ENCODE measurements at places on chromosomes 7 and 10.

- no peak for DNase-seq
Observed at GRCh38 chr7:932651-932975, 21.9 kb downstream of the ADAP1 start.

DNA sequence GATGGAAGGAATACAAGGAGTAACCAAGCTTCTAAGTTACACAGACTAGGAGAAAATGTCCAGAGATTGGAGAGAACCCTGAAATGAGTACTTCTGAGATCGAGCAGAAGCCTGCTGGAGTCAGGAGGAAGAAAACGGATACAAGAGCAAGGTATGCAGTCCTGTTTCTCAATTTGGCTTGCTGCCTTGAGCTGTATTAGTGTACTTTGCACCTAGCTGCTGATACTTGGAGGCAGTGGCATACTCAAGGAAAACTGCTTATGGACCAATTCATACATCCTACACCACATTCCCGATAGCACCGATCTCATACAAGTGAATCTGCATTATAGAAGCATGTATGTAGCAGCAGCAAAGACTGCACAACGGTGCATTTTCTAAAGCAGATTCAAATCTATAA, 14.4 kb downstream of the PIP4K2A start:
- DNase-seq = no peak

- DNase-seq = no peak
Observed at GRCh38 chr7:21829731-21830130, 116.0 kb downstream of the CDCA7L start.

DNA sequence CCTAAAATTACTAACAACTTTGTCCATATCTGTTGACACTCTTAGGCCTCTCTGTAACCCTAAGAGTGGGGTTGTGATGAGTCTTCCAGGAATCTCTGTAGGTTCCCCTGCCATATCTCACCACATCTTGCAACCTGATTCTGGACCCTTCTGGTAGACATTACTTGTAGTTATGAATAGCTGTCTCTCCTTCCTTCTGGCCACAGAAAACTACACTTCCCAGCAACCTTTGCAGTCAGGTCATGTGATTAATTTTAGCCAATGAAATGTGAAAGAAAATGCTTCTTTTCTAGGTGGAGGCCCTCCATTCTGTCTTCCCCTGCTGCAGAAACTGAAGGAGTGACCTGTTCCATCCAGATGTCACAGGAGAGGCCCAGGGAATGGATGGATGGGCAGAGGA, 147.6 kb upstream of the AOAH start:
- no peak for DNase-seq

GRCh38 chr7:106050746-106051117, 61.4 kb downstream of the SYPL1 start:
- no peak for DNase-seq

GRCh38 chr10:80700760-80701444, 163.2 kb downstream of the SH2D4B start:
- no peak for DNase-seq

- no peak for DNase-seq
Observed at GRCh38 chr10:24920907-24921881, 31.2 kb downstream of the PRTFDC1 start.

- DNase-seq = no peak
Observed at GRCh38 chr7:116771640-116772039, 90.7 kb upstream of the CAPZA2 start.

DNA sequence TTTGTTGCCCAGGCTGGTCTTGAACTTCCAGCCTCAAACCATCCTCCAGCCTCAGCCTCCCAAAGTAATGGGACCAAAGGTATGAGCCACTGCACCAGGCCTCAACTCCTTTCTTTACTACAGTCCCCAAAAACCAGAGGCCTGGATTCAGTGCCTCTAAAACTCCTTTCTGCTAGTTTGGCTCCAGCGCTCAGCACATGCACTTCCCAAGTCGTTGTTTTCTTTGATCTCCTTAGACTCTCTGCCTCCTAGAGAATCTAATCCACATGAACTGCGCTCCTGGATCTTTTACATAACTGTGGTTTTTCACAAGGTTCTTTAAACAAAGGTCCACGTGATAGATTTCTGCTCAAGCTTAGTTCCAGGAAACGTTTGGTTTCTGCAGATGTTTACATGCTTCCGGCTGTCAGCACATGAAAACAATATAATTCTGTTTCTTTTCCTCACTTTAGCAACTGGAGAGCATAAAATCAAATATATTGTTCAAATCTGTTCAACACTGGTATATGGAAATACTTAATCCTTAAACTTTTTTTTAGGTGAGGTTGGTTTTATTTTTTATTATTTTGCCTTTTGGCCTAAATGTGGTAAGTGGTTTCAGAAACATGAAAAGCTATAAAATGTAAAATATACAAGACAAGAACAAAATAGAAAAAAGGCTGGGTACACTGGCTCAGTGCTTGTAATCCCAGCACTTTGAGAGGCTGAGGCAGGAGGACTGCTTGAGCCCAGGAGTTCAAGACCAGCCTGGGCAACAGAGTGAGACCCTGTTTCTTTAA, 270.5 kb upstream of the MKLN1 start:
- DNase-seq = peak; percentile 81

DNA sequence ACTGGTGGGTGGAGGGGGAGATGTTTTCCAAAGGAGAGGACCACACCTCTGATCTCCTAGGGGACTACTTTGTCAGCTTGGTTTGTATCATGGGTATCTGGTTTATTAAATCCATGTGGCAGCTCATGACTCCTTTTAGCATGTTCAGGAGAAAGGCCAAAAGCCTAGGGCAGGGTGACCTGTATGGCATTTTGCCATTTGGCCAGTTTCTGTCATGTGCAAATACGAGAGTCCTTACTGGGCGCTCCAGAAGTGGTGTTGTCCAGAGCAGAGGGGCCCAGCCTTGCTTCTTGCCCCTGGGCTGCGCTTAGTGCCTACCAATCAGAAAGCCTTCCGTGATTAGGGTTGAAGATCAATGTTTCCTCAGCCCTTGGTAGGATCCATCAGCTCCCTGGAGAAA, 31.0 kb downstream of the ADRA2A start:
- no peak for DNase-seq

- no peak for DNase-seq
Observed at GRCh38 chr10:122894261-122894944, 15.0 kb upstream of the FAM24B start.

DNA sequence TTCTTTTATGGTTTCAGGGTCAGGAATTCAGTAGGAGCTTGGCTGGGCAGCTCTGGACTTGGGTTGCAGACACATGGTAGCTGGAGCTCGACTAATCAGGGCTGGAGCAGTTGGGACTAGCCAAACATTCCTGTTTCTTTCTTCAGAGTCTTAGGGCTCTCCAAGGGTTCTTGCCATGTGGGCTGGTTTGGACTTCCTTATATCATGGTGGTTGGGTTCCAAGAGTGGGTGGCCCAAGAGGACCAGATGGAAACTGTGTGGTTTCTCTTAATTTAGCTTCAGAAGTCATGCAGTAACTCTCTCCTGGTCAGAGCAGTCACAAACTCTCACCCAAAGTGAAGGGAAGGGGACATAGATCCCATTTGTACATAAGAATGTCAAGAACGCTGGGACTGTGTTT, 270.1 kb upstream of the FZD1 start:
- no peak for DNase-seq

GRCh38 chr7:49817279-49817678, 43.8 kb downstream of the VWC2 start:
- no peak for DNase-seq

GRCh38 chr7:131016230-131016629, 282.2 kb upstream of the KLF14 start:
- no peak for DNase-seq

GRCh38 chr7:141700848-141701371, 1.1 kb downstream of the DENND11 start:
- peak; percentile 17 for DNase-seq

DNA sequence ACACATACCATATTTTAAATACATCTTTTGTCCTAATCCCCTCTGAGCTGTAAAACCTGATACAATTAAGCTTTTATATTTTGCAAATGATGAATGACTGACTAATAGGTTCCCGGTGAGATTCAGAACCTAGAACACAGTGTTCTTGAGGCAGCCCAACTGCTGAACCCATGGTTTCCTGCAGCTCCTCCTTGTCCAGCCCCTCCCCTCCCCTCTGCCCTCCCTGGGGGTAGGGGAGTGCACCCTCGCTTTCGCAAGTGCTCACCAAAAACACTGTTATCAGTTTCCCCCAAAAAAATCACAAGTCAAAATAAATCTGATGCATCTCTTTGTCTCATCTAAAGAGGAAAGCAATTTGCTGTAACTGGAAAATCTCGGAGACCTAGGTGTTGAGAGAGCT, 602.8 kb downstream of the KCNMA1 start:
- DNase-seq = no peak

DNA sequence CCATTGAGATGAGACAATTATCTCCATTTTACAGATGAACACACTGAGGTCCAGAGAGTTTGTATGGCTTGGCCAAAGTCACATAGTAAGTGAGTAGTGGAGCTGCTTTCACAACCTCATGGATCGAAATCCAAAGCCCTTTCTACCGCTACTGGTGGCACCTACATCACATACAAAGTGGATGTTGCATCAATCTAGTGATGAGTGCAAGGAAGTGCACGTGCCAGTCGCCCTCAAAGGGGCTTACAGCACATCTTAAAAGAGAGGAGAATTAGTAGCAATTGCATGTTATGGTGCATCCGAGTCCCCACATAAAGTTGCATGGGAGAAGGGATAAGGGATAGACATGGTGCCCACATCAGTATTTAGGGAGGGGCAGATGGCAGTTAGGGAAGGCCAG, 31.0 kb upstream of the GPR26 start:
- DNase-seq = no peak

GRCh38 chr10:50850578-50851230, 34.7 kb downstream of the A1CF start:
- DNase-seq = no peak

DNA sequence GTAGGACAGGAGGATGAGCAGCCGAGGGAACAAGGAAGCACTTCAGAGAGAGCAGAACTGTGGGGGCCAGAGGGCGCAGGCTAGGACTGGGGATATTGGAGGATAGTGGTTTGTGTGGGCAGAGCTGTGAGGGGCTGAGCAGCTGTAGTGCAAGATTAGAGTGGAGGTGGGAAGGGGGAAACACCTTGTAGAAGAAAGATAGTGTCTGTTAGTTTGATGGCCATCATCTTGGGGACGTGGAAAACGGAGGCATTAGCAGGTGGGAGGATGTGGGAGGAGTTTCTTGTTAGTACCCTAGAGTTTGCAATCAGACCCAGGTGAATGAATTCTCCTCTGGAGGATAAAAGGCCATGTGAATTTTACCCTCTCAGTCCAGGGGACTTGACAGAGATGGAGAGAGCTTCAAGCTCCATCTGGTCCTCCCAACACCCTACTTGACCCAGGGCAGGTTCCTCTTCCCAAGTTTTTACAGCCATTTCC, 34.0 kb downstream of the PRSS2 start:
- peak; percentile 29 for DNase-seq

Data from naive thymus-derived CD4-positive, alpha-beta T cell (primary cell).